ENCODE measurements at places on chromosomes 5 and 9. TPM values are rescaled to one million over a fixed set of nuclear protein-coding genes. Genes with fewer than 3 reads are reported as not detected.

GRCh38 chr5:136906545-136906944, 541.2 kb upstream of the TRPC7 start:
- no peaks in the 10 kb centered on the region for H3K4me1 ChIP-seq
- no peak overlapping the region for H3K27ac ChIP-seq
- H3K4me3 ChIP-seq, result no peak overlapping the region

DNA sequence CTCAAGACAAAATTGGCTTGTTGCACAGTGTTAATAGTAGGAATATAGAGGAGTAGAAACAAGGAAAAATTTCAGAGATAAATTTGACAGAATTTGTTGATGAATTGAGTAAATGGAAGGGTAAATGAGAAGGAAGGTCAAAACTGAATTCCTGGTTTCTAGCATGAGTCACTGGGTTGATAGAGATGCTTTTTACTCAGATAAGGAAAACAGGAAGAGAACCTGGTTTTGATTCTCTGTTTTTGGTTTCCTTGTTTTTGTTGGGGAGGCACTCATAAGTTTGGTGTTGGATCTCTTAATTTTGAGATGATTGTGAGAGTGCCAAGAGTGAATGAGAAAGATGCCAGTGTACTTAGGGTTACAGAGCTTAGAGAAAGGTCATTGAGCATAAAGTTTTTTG, 7.1 kb downstream of the LRRC70 start:
- H3K4me3 ChIP-seq, result no peak overlapping the region
- H3K36me3 ChIP-seq, result peaks cover 14% of the 10 kb centered on the region
- peaks cover 19% of the 10 kb centered on the region for H3K4me1 ChIP-seq
- H3K27me3 ChIP-seq, result no peaks in the 10 kb centered on the region
- no peak for DNase-seq

DNA sequence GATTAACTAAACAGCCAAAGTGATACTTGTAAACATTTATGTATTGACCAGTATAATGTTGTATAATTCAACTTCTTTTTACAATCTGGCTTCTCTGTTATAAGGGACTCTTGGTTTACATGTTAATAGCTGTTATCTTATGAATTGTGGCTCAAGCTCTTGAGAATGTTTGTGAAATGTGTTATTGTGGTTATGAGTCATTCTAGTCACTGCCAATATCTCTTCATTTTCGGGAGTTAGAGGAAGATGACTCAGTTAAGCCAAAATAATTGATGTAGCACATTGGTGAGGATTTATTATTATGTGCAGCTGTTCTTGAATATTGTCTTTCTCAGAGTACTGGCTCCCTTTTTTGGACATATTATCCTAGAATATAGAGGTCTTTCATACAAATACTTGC, 655.2 kb upstream of the RIOK2 start:
- no peak overlapping the region for H3K27ac ChIP-seq
- H3K36me3 ChIP-seq, result no peaks in the 10 kb centered on the region
- DNase-seq, result no peak
- peaks cover 4% of the 10 kb centered on the region for H3K4me1 ChIP-seq
- H3K4me3 ChIP-seq, result no peak overlapping the region

- peak overlapping the region; percentile 43 for H3K4me3 ChIP-seq
- no peaks in the 10 kb centered on the region for H3K27me3 ChIP-seq
- peak overlapping the region; percentile 66 for H3K27ac ChIP-seq
- no peak for DNase-seq
- H3K4me1 ChIP-seq, result peaks cover 56% of the 10 kb centered on the region
These were observed 57.7 kb downstream of the MAPKAP1 start for GRCh38 chr9:125649315-125649714.

- no peaks in the 10 kb centered on the region for H3K4me1 ChIP-seq
- no peak overlapping the region for H3K27ac ChIP-seq
- H3K36me3 ChIP-seq, result no peaks in the 10 kb centered on the region
- DNase-seq, result no peak
These were observed 613.1 kb downstream of the EBF1 start for GRCh38 chr5:158486566-158486965.

FAM151B gene
- total RNA-seq, result 0.23 TPM

C5orf63 gene
- 5.7 TPM for total RNA-seq

PIGO gene
- total RNA-seq, result 32.5 TPM

DNA sequence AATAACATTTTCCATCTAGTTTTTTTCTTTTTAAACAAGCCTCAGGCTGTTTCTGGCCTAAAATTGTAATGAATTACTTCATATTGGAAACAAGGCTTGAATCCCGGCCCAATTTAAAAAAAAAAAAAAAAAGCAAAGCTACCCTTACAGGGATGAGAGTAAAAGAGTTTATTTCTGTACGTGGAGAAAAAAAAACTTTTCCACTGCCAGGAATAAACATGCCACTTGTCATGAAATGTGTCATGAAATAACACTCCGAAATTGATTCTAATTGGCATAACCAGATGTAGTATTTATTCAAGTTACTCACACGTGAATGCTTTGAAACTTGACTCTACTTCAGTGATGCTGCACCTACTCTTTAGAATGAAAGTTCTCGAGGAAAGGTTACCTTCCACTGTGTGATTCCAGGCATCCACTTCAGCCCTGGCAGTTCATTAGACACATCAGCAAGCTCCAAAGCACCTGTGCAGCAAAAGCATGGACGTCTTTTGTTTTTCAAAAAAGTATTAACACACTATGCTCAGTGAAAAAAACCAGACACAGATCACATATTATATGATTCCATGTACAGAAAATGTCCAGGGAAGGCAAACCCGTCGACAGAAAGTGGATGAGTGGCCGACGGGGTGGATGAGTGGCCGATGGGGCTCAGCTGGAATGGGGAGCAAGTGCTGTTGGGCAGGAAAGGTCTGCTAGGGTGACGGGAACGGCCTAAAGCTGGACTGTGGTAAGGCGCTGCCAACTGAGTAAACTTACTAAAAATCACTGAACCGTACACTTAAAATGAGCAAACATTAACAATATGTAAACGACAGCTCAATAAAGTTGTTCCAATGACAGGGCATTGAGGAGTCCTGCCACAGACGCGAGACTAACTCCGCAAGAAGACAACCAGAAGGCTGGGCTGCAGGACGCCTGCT, 21.2 kb downstream of the NSUN2 start:
- DNase-seq, result no peak
- no peaks in the 10 kb centered on the region for H3K27me3 ChIP-seq
- peaks cover 23% of the 10 kb centered on the region for H3K4me1 ChIP-seq

DNA sequence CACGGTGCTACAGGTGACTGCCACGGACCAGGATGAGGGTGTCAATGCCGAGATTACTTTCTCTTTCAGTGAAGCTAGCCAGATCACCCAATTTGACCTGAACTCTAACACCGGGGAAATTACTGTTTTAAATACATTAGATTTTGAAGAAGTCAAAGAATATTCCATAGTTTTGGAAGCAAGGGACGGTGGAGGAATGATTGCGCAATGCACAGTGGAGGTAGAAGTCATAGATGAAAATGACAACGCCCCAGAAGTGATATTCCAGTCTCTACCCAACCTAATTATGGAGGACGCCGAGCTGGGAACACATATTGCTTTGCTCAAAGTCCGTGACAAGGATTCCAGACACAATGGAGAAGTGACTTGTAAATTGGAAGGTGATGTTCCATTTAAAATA, 1.2 kb downstream of the PCDHGB4 start:
- H3K27me3 ChIP-seq, result peaks cover 16% of the 10 kb centered on the region
- no peaks in the 10 kb centered on the region for H3K4me1 ChIP-seq
- H3K36me3 ChIP-seq, result peaks cover 3% of the 10 kb centered on the region
- H3K4me3 ChIP-seq, result peak overlapping the region; percentile 8
- H3K27ac ChIP-seq, result no peak overlapping the region

TMOD1 gene
- 0.91 TPM for total RNA-seq

IL7R gene
- 64.1 TPM for total RNA-seq

- peaks cover 19% of the 10 kb centered on the region for H3K27me3 ChIP-seq
- H3K4me1 ChIP-seq, result no peaks in the 10 kb centered on the region
- H3K4me3 ChIP-seq, result no peak overlapping the region
- DNase-seq, result no peak
- no peaks in the 10 kb centered on the region for H3K36me3 ChIP-seq
These were observed 208.8 kb downstream of the MELK start for GRCh38 chr9:36781533-36781932.

ERAP2 gene
- total RNA-seq, result 51.3 TPM

DNA sequence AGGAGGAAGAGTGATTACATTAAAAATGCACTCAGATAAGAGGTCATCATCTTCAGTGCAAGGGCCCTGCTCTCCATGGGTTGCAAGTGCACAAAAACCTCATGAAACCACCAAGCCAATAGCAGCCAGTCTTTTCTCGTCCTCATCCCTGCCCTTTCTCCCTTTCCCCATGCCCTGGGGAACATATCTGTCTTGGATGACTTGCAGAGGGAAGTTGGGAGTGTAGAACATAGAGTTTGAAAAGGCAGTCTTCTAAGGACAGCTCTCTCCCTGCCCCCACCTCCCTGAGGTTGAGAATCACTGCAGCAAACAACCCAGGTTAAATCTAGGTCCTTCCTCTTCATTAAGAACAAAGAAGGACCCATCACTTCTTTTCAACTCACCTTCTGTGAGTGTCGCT, 22.0 kb downstream of the DDX31 start:
- H3K27me3 ChIP-seq, result no peaks in the 10 kb centered on the region
- peaks cover 68% of the 10 kb centered on the region for H3K36me3 ChIP-seq
- no peak overlapping the region for H3K4me3 ChIP-seq
- H3K4me1 ChIP-seq, result peaks cover 7% of the 10 kb centered on the region
- DNase-seq, result no peak

- no peak for DNase-seq
- H3K4me3 ChIP-seq, result no peak overlapping the region
- H3K27ac ChIP-seq, result peak overlapping the region; percentile 34
- H3K4me1 ChIP-seq, result peaks cover 42% of the 10 kb centered on the region
- peaks cover 3% of the 10 kb centered on the region for H3K36me3 ChIP-seq
- H3K27me3 ChIP-seq, result no peaks in the 10 kb centered on the region
These were observed 30.1 kb downstream of the PRKACG start for GRCh38 chr9:68983522-68984424.

- H3K36me3 ChIP-seq, result no peaks in the 10 kb centered on the region
- no peak overlapping the region for H3K27ac ChIP-seq
These were observed 834.5 kb downstream of the PTPRD start for GRCh38 chr9:9778293-9778692.

- H3K36me3 ChIP-seq, result peaks cover 19% of the 10 kb centered on the region
- peaks cover 10% of the 10 kb centered on the region for H3K27me3 ChIP-seq
- H3K4me3 ChIP-seq, result peak overlapping the region; percentile 96
- H3K27ac ChIP-seq, result peak overlapping the region; percentile 64
- peak; percentile 80 for DNase-seq
These were observed 30.7 kb downstream of the EXOC3 start for GRCh38 chr5:473551-474192.

- DNase-seq, result no peak
- H3K27ac ChIP-seq, result no peak overlapping the region
- H3K36me3 ChIP-seq, result no peaks in the 10 kb centered on the region
- H3K4me1 ChIP-seq, result no peaks in the 10 kb centered on the region
These were observed 513.6 kb downstream of the HINT1 start for GRCh38 chr5:130651440-130651839.

LHX6 gene
- total RNA-seq, result not detected

FUT7 gene
- total RNA-seq, result 0.09 TPM

DNA sequence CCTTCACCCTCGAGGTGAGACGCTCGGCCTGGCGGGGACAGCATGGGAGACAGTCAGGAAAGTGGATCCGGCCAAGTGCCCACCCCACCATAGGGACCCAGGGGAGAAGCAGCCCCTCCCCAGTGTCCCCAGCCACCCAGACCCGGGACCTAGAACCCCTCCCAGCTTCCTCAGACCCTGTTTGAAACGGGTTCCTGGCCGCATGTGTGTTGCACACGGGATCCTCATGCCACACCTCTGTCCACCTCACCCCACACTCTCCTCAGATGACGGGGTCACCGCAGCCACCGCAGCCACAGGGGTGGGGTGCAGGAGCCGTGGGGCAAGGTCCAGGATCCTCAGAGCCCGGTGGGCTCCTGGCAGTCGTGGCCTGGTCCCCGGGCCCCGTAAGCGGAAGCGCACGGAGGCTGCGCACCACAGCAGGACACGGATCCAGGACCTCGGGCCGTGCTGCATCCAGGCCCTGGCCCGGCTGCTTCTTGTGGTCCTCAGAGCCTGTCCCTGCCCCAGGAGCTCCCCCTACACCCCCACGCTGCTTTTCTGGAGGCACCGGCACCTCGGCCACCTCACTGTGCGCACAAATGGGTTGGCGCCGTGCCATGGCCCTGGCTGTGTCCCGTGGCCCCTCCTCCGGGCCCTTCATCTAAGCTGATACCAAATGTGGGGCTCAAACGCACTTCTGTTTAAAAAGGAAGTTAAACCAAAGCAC, 15.3 kb downstream of the TERT start:
- no peak for DNase-seq
- H3K27me3 ChIP-seq, result no peaks in the 10 kb centered on the region
- no peak overlapping the region for H3K4me3 ChIP-seq
- H3K27ac ChIP-seq, result no peak overlapping the region

GRCh38 chr5:126334760-126335159, 88.4 kb upstream of the GRAMD2B start:
- DNase-seq, result no peak
- no peak overlapping the region for H3K27ac ChIP-seq

DMRT3 gene
- total RNA-seq, result not detected

DNA sequence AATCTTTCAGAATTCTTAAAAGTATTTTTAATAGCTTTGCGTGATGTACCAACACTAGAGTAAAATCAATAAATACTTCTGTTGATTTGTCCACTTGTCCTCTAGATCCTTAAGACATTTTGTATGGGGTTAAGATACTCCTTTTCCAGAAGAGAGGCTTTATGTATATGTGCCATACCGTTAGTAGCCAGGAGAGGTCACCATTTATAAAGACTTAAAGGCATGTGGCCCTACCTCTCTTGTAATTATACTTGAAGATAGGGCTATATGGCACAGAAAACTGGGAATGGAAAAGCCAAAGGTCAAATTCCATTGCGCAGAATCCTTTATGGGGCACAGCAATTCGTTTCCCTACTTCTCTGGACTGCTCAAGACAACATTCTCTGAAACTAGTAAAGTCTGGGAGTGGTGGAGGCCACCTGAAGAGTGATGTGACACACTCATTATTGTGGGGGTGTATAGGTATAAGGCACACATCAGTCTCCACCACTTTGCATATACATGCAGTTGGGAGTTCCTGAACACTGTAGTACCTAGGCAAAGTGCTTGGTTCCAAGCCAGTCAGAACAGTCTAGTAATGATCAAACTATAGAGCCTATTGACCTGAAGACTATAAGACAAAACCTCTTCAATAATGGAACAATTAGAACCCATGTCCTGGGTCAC, 140.1 kb upstream of the FBXL17 start:
- H3K27me3 ChIP-seq, result peaks cover 2% of the 10 kb centered on the region
- H3K4me3 ChIP-seq, result no peak overlapping the region

MTX3 gene
- total RNA-seq, result 27.8 TPM

- peaks cover 3% of the 10 kb centered on the region for H3K27me3 ChIP-seq
- peak overlapping the region; percentile 60 for H3K27ac ChIP-seq
- peaks cover 47% of the 10 kb centered on the region for H3K4me1 ChIP-seq
- DNase-seq, result no peak
- H3K36me3 ChIP-seq, result peaks cover 90% of the 10 kb centered on the region
These were observed 5.0 kb downstream of the NPM1 start for GRCh38 chr5:171392585-171393159.

GRCh38 chr5:54523534-54523933, 6.0 kb downstream of the SNX18 start:
- no peaks in the 10 kb centered on the region for H3K27me3 ChIP-seq
- peaks cover 51% of the 10 kb centered on the region for H3K4me1 ChIP-seq
- no peak for DNase-seq
- H3K4me3 ChIP-seq, result no peak overlapping the region
- H3K36me3 ChIP-seq, result peaks cover 29% of the 10 kb centered on the region

- H3K4me1 ChIP-seq, result no peaks in the 10 kb centered on the region
- DNase-seq, result no peak
- peaks cover 44% of the 10 kb centered on the region for H3K27me3 ChIP-seq
These were observed at the start of gene TMEM215 for GRCh38 chr9:32783168-32783891. TMEM215 (plus strand) TSS chr9:32783540; CDS start chr9:32784184, 644 bp downstream.

GRCh38 chr9:100428871-100429654, 2.1 kb downstream of the MSANTD3 start:
- no peak overlapping the region for H3K4me3 ChIP-seq
- H3K4me1 ChIP-seq, result peaks cover 36% of the 10 kb centered on the region
- peaks cover 8% of the 10 kb centered on the region for H3K27me3 ChIP-seq
- H3K36me3 ChIP-seq, result peaks cover 2% of the 10 kb centered on the region
- DNase-seq, result no peak
